ENCODE measurements at places on chromosomes 7 and 10.

- DNase-seq: no peak
Measured at GRCh38 chr10:123869020-123869414, 22.6 kb downstream of the CPXM2 start.

GRCh38 chr7:27212497-27213432 lies 12.9 kb upstream of the HOXA13 start:
- DNase-seq: no peak

DNA sequence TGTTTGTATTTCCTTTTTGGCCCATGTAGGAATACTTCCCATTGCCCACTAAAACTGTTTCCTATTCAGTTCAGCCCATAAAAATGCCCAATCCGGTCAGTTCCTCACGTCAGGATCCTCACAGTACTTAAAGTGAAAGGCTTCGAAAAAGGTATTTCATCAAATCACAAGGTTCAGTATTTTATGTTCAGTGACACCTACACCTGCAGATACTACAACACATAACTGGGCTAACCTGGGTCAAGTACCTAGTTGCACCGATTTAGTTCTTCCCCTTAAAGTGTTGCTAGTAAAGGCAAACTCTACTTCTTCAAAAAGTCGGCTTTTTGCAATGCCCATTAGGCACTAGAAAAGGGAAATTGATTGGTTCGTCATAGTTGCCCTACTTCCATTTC lies 1.1 kb downstream of the SNX13 start:
- no peak for DNase-seq

DNA sequence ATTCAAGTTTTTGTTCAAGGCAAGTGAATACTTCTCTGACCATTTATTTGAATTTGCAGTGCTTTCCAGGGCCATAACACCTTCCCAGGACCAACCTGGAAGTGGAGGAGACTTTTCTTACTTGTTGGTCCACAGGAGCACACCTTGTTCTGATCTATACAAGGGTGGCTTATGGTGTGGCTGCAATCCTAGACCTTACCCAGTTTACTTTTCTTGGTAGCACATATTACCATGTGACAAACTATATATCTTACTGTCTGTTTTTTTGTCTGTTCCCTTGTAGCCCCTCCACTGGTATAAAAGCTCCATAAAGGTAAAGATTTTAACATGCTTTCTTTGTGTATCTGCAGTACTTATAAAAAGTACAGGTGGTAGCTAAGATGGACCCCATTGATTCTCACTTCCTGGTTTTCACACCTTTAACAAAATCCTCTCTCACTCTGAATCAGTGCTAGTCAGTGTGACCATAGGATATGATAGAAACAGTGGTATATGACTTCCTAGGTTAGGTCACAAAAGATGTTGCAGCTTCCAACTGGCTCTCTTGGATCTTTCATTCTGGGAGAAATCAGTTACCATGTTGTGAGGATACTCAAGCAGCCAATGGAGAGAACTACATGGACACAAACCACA lies 5.6 kb upstream of the ASB4 start:
- no peak for DNase-seq

- DNase-seq: no peak
Measured at GRCh38 chr10:101131962-101132635, 999 bp downstream of the TLX1 start.

- no peak for DNase-seq
Measured at GRCh38 chr7:8284606-8285005, 22.6 kb upstream of the ICA1 start.

DNA sequence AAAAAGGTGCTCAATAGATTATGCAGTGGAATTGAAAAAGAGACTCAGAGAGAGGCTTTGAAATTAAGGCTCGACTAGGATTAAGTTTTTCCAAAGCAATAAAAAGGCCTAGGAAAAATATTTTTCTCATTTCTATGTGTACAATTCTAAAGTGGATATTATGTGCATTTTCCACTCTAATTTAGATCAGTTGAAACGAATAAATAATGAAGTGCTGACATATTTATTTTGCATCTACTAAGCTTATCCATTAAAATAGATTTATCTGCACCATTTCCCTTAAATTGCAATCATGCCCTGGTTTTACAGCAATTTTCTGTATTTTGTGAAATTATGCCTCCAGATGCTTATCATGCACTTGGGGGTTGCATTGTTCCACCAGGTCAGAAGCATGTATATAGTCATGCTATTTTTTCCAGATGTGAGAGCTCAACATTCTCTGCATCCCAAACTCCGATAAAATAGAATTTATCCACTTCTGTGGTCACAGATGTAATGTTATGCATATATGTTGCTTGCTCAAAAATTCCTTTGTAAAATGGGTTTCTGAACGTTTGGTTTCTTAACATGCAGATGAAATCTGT lies 18.3 kb downstream of the FIGNL1 start:
- no peak for DNase-seq

GRCh38 chr7:13794581-13794980 lies 194.9 kb downstream of the ETV1 start:
- no peak for DNase-seq

All from NCI-H1048 (cell line).